ENCODE measurements at places on chromosomes 4 and X.

DNA sequence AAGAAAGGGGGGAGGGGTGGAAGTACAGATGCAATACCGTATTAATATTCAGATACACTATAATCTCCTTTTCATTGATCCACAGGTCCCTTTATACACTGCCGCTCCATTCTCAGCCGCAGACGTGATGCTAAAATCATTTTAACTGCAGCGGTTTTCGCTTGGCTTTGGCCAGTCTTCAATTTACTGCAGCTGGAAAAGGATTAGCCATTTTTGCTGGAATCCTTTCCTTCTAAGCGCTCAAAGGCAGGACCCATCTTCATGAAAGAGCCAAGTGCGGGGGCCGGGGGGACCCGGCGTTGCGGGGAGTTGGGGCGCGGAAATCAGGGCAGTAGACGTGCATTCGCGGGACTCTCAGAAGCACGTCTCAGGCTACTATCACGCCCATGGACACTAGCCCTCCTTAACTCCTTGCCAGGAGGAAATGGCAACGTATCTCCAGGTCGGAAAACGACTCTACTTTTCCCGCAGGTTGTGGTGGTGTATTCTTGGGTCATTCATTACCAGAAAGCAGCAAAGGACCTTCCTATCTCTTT, 1.7 kb upstream of the PCDH10 start:
- DNase-seq: no peak

GRCh38 chr4:79258614-79259176, 67.2 kb downstream of the NAA11 start:
- no peak for DNase-seq

GRCh38 chr4:87835743-87836142, 3.0 kb downstream of the MEPE start:
- no peak for DNase-seq

DNA sequence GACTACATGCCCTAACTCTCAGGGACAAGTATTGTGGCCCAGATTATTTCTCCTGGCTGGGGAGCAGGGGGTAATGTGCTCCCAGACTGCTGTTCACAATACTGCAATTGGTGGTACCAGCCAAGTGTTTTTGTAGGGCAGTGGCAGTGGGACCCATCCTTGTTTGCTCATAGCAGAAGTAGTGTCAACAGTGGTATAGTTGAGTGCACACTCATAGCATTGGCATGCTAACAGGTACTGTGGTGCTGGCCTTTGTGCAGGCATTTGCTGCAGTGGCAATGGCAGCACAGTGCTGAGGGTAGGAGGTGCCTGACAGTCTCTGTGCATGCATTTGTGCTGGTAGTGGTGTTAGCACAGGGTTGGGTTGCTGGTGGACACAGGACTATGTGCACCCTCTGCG, 995.0 kb downstream of the SH3BGRL start:
- no peak for DNase-seq

DNA sequence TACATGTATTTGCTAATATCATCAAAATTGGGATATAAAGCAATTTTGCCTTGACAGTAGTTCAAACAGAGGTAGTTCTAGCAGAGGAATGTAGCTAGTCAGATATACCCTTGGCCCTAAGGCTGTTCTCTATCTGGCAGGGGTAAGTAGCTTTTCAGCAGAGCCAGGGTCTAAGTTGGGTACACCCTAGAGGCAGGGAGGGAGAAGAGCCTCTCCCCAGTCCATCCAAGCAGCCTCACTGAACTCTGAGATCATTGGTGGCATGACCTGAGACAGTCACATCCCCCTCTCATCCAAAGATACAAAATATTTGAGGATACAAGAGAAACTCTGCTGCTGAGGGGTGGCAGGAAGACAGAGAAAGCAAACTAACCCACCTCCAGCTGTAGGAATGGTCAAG, 343.7 kb downstream of the DHX15 start:
- DNase-seq: no peak

DNA sequence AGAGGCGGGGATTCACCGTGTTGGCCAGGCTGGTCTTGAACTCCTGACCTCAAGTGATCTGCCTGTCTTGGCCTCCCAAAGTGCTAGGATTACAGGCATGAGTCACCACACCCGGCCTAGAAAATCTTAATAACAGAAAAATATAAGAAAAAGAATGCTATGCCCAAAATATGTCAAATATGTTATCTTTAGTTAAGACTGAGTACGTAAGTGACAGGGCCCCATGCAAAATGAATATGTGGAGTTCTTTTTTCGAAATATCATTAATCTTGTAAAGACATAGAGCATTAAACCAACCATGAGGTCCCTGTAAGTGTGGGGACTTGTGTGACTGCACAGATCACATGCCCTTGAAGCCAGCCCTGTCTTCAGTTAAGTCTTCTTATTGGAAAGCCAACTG, 8.9 kb upstream of the ZNF518B start:
- no peak for DNase-seq

DNA sequence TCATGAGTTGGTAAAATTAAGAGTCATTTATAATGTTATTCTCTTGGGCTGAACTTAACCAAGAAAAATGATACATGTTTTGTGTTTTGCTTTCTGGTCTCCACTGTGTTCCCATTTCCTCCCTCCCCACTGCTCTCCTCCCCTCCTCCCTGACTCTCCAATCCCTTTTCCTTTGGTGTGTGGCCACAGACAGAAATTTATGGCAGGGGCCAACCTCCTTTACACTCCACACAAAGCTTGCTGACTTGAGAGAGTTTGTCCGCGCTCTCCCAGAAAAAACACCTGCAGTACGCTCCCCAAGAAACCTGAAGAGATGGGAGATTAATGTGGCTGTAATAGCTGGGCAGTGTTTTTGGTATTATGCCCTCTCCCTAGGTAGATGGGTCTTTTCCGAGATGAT, 88.9 kb downstream of the ALPK1 start:
- no peak for DNase-seq

DNA sequence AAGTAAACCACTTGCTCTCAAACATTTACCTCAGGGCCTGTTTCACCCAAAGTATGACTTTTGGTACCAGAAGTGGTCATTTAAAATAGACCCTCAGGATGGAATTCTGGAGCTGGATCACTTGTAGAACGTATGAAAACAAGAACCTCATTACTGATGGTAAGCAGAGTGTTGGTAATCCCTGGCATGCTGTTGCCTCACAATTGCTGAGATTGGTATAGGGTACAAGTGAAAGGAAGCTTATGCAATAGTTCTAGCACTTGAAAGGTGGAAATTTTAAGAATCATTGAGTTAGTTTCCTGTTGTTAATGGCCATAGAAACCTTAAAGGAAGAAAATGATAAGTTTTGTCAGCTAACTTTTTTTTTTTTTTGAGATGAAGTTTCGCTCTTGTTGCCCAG, 22.3 kb upstream of the THOC2 start:
- DNase-seq: no peak

DNA sequence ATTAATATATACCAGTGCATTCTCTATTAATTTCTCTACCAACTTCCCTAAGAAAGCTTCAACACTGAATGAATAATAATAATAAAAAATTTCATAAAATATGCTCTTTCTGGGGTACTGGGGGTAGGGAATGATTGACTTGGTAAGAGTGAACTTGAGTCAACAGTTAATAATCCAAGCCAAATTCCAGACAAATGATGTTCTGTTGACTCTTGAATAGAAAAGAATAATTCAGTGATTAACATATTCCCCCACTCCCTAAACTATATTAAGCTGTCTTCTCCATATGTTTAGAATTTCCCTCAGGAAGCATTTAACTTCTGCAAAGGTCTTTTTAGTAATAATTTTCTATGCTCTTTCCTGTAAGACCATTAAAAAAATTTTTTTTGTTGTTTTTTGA, 12.3 kb downstream of the PGRMC2 start:
- DNase-seq: no peak

DNA sequence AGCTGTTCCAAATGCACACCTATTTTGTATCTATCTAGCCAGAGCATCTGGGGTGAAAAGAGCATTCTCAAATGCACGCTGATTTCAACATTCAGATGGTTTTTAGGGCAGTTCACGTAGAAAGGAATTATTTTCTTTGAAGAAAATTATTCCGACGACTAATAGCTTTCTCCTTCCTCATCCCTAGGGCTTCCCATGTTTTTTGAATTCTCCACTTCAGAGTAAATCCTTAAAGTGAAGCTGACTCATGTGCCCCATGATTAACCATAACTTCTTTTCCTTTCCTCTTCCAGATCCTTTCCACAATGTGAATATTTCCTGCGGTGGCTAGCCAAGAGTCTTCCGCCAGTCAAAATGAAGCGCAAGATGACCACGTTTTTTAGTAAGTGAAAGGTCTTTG, 86.7 kb upstream of the PDHA1 start:
- DNase-seq: no peak

DNA sequence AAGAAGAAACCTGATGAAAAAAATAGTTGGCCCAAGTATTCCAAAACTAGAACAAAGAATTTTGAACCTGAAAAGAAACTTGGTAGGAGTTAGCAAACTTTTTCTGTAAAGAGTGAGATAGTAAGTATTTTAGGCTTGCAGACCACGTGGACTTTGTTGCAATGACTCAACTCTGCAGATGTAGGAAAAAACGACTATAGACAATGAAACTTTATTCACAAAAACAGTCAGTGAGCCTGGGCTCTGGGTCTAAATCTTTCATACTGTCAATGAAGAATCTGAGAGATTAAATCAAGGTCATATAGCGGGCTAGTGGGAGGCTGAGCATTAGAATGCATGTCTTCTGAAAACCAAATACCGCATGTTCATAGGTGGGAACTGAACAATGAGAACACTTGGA, 23.0 kb downstream of the SH3D19 start:
- no peak for DNase-seq

GRCh38 chr4:55874831-55875230, 21.4 kb downstream of the EXOC1 start:
- DNase-seq: no peak

DNA sequence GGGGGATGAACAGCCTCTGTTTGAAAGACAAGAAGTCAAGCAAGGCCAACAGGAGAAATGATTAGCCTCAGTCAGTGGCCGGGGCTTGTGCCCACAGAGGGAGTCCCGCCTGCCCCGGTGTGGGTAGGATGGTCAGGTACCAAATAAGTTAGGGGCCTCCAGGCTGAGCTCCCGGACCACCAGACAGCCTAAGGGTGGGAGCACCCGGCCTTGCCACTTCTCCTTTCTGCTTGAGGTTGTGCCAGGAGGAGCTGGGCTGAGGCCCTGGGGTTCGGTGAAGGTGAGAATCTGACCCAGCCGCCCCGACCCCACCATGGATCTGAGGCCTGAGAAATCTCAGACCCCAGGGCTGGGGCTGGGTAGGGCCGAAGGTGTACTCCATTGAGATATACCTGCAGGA, 48.8 kb downstream of the EFNB1 start:
- DNase-seq: no peak

GRCh38 chrX:63686878-63687714, 97.9 kb downstream of the ARHGEF9 start:
- no peak for DNase-seq

DNA sequence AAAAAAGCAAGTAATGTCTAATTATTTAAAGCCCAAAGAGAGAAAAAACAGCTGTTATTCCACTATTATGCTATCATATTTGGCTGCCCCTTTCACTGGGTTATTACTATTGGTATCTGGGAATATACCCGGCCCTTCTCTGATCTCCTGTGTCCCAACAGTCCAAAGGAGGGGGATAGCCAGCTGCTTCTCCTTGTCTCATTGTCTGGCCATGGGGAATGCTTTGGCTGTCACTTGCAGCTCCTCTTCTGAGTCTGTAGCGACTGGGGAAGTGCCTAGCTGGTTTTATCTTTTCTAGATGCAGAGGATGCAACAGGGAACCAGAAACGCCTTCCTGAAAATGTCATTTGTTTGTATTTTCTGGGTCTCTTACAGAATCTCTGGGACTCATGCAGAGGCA, 33.9 kb downstream of the MGARP start:
- no peak for DNase-seq

DNA sequence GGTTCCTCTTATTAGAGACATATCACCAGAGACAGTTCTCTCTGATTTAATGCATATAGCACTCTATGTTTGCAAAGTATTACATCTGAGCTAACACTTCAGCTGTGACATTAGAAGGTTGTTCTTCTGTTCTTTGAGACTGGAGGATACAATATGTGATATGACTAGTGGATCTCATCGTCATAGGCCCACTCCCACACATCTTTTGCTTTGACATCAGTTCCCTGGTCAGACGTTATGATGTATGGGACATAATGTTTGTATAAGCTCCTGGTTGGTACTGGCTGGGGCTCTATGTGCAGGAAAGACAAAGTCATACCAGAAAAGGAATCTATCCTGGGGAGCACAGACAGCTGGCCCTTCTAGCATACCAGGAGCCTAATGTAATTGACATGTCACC, 57.7 kb upstream of the MAML3 start:
- DNase-seq: no peak

- no peak for DNase-seq
Observed at GRCh38 chr4:66991521-66991920, 553.8 kb downstream of the CENPC start.

GRCh38 chr4:152616804-152617203, 63.0 kb downstream of the TMEM154 start:
- no peak for DNase-seq

DNA sequence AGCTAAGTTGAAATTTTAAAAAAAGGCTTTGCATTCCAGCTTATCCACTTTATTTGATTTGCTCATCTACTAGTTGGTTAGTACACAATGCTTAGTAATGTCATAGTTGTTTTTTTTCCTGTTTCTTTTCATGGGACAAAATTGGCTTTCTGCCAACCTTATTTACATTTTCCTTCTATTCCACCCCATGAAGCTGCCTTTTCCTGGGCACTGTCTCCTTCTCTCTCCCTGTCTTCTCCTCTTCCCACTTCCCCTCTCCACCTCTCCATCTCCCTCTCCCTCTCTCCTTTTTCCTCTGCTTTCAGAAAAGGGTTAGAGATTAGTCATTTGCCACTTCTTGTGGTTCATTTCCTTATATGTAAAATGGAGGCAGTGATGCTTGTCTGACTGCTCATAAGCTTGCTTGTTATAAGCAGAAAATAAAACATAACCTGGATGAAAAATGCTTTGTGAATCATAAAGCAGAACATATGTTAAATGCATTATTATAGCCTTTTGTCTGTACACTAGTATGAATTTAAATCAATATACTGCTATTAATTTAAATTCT, 181.9 kb downstream of the CEP135 start:
- no peak for DNase-seq

GRCh38 chr4:6953751-6954380, 44.2 kb downstream of the TBC1D14 start:
- DNase-seq: no peak

DNA sequence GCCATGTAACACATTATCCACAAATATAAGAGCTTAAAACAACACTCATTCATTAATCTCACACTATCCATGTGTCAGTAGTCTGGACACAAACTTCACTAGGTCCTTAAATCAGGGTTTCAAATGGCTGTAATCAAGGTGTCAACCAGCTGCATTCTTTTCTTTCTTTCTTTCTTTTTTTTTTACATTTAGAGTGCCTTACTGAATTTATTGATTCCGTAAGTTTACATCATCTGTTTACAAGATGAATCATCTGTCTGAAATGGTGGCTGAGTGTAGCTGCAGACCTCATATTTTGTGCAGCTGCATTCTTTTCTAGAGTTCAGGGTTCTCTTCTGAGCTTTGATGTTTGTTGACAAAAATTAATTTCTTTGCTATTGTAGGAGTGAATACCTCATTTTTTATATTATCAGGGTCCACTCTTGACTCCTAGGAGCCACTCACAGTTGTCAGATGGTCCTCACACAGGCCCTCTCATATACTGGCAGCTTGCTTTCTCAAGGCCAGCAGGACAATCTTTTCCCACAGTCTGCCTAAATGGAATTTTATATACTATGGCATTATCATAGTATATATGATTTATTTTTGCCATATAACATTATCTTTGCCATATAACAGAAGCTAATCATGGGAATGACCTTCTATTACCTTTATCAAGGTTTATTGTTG, 37.8 kb downstream of the SPOCK3 start:
- DNase-seq: no peak
